Spinal cord (tissue), 10 donors: ENCODE measurements at places on chromosomes 5 and 9. TPM values are rescaled to one million over a fixed set of nuclear protein-coding genes. Genes with fewer than 3 reads are reported as not detected.

DNA sequence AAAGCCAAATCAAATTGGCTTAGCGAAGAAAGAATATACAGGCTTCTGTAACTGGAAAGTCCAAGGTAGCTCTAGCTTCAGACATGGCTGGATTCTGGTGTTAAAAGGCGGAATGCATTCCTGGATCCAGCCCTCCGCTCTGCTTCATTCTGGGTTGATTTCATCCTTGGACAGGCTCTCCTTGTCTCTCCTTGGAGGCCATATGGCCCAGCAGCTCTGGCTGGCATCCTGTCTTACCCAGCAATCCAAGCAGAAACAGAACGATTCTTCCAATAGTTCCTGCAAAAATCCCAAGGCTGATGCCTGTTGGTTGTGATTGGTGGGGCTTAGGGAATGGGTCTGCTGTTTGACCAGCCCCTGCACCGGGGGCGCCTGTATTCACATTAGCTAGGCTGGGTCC, 37.0 kb upstream of the SAP30L start:
- DNase-seq, result no peak
- no peak overlapping the region for H3K27ac ChIP-seq
- no peaks in the 10 kb centered on the region for H3K27me3 ChIP-seq

DNA sequence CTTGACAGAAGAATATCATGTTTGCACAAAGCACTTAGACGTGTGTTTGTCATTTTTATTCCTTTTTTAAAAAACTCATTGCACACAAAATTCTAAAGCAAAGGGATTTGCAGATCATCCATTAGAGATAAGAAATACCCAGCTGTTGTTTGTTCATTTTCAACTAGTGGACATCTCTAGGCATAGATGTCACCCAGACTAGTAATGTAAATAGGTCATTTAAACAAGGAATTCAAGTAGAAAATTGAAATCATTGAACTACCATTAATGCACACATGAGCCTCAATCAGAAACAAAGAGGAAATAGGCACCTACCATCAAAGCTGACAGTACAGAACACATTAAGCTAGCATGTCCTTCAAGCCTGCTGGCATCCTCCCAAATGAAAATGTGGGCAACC, 107.3 kb downstream of the OR2K2 start:
- no peaks in the 10 kb centered on the region for H3K27me3 ChIP-seq
- no peaks in the 10 kb centered on the region for H3K36me3 ChIP-seq
- H3K27ac ChIP-seq, result no peak overlapping the region
- H3K4me3 ChIP-seq, result no peak overlapping the region
- no peaks in the 10 kb centered on the region for H3K4me1 ChIP-seq
- no peak for DNase-seq

GRCh38 chr9:69731348-69731747, 28.5 kb downstream of the PTAR1 start:
- no peak for DNase-seq
- no peaks in the 10 kb centered on the region for H3K27me3 ChIP-seq
- no peaks in the 10 kb centered on the region for H3K4me1 ChIP-seq
- no peak overlapping the region for H3K4me3 ChIP-seq
- H3K27ac ChIP-seq, result no peak overlapping the region

The MRPL36 gene
- 55.6 TPM for total RNA-seq

DNA sequence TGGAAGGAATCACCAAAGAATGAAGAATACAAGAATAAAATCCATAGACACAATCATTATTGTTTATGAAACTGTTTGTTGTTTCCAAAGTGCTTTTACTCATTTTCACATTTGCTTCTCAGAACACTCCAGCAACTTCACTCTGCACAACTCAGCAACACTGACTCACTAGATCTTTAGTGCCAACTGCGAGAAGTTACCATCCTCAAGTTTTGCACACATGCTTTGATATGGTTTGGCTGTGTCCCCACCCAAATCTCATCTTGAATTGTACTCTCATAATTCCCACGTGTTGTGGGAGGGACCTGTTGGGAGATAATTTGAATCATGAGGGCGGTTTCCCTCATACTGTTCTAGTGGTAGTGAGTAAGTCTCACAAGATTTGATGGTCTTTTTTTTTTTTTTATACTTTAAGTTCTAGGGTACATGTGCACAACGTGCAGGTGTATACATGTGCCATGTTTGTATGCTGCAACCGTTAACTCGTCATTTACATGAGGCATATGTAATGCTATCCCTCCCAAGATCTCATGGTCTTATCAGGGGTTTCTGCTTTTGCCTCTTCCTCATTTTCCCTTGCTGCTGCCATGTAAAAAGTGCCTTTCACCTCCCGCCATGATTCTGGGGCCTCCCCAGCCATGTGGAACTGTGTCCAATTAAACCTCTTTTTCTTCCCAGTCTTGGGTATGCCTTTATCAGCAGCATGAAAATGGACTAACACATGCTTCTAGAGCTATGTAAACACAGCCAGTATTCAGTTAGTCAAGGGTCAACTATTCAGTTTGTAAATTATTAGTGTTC, 36.9 kb downstream of the CLINT1 start:
- H3K4me3 ChIP-seq, result no peak overlapping the region
- no peak for DNase-seq
- H3K27ac ChIP-seq, result no peak overlapping the region
- no peaks in the 10 kb centered on the region for H3K27me3 ChIP-seq
- no peaks in the 10 kb centered on the region for H3K36me3 ChIP-seq
- no peaks in the 10 kb centered on the region for H3K4me1 ChIP-seq

DNA sequence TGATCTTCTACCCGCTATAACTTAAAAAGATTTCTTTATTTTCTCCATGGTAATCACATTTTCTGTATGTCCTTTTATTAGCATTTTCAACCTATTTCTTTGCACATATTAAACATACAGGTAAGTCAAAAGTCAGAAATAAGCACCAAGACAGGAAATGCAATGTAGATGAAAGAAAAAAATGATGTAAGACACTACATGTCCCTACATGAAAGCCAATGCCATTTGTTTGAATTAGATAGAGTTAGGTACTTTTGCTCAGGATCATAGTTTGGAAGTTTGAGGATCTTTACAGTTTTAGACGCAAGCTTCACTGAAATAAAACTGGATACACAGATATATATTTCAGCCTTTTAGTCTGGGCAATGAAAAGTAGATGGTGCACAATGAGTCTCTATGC, 453.1 kb upstream of the MEF2C start:
- no peaks in the 10 kb centered on the region for H3K4me1 ChIP-seq
- H3K36me3 ChIP-seq, result no peaks in the 10 kb centered on the region
- H3K4me3 ChIP-seq, result no peak overlapping the region
- H3K27me3 ChIP-seq, result no peaks in the 10 kb centered on the region

- H3K4me3 ChIP-seq, result peak overlapping the region; percentile 9
- peak; percentile 45 for DNase-seq
- H3K27me3 ChIP-seq, result no peaks in the 10 kb centered on the region
- no peaks in the 10 kb centered on the region for H3K36me3 ChIP-seq
Measured at GRCh38 chr5:179166886-179167841, 107.0 kb downstream of the ZNF354C start.

The PDE6A gene
- 0.44 TPM for total RNA-seq

The LVRN gene
- total RNA-seq, result 0.61 TPM

The APBB3 gene
- 34.6 TPM for total RNA-seq

The PCDHA10 gene
- 2.6 TPM for total RNA-seq

DNA sequence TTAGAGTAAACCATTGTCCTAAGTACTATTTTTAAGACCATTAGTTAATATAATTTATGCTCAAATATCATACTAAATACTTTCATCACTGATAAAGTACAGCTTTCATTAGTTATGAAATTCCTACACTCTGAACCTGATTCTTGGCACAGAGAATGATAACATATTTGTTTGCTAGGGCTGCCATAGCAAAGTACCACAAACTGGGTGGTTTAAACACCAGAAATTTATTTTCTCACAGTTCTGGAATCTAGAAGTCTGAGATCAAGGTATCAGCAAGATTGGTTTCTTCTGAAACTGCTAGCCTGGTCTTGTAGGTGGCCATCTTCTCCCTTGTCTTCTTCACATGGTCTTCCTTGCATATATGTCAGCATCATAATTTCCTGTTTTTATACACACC, 608.4 kb downstream of the TLE1 start:
- no peak overlapping the region for H3K27ac ChIP-seq
- no peak for DNase-seq
- no peaks in the 10 kb centered on the region for H3K36me3 ChIP-seq
- H3K4me1 ChIP-seq, result no peaks in the 10 kb centered on the region
- H3K27me3 ChIP-seq, result no peaks in the 10 kb centered on the region
- H3K4me3 ChIP-seq, result no peak overlapping the region

- no peak for DNase-seq
- H3K27me3 ChIP-seq, result no peaks in the 10 kb centered on the region
- H3K4me1 ChIP-seq, result no peaks in the 10 kb centered on the region
- no peaks in the 10 kb centered on the region for H3K36me3 ChIP-seq
- no peak overlapping the region for H3K4me3 ChIP-seq
Measured at GRCh38 chr5:85320495-85320894, 935.8 kb upstream of the EDIL3 start.

DNA sequence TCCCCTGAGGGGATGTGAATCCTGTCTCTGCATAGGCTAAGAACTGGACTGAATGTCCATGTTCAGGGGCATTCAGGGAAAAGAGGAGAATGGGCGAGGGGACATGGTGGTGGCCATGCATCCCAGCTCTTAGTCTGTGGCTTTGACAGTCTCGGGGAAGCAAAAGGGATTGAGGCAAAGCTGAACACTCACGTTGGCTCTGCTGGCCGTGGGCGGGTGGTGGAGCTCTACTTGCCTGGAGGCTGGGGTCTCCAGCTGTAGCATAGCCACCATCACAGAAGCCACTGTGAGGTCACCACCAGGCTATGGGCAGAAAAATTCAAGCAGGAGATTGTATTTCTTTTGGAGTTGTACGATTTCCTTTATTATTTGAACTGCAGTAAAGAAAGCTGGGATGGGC, 4.1 kb downstream of the GARIN3 start:
- no peaks in the 10 kb centered on the region for H3K36me3 ChIP-seq
- DNase-seq, result no peak
- no peaks in the 10 kb centered on the region for H3K27me3 ChIP-seq
- no peak overlapping the region for H3K27ac ChIP-seq
- no peaks in the 10 kb centered on the region for H3K4me1 ChIP-seq

DNA sequence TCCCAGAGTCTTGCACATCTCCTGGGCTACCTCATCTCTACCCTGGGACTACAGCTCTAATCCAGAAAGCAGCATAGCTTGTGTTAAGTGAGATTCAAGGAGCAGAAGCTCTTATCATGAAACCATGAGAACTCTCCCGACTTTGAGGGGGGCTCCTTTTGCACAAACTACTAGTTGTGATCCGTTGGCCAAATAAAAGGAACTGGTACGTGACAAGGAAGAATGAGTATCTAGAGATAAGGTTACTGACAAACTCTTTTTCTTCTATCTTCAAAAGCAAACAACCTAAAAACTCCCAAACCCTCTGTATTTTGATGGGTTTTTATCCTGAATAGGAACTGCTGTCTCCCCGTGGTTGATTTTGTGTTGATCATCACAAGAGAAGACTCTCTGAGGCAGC, 168.5 kb downstream of the SLC24A2 start:
- no peaks in the 10 kb centered on the region for H3K36me3 ChIP-seq
- H3K4me3 ChIP-seq, result no peak overlapping the region
- H3K27me3 ChIP-seq, result no peaks in the 10 kb centered on the region
- no peak overlapping the region for H3K27ac ChIP-seq

- no peak overlapping the region for H3K4me3 ChIP-seq
- DNase-seq, result no peak
- peaks cover 34% of the 10 kb centered on the region for H3K36me3 ChIP-seq
- no peaks in the 10 kb centered on the region for H3K27me3 ChIP-seq
- no peak overlapping the region for H3K27ac ChIP-seq
Measured at GRCh38 chr5:14476786-14477435, 104.7 kb upstream of the OTULINL start.

- DNase-seq, result no peak
- no peak overlapping the region for H3K4me3 ChIP-seq
- H3K27ac ChIP-seq, result no peak overlapping the region
- H3K4me1 ChIP-seq, result no peaks in the 10 kb centered on the region
Measured at GRCh38 chr5:36647046-36647445, 40.6 kb downstream of the SLC1A3 start.

The RRAGA gene
- 48.7 TPM for total RNA-seq

The FOXE1 gene
- not detected for total RNA-seq

The PARP8 gene
- total RNA-seq, result 20.3 TPM

DNA sequence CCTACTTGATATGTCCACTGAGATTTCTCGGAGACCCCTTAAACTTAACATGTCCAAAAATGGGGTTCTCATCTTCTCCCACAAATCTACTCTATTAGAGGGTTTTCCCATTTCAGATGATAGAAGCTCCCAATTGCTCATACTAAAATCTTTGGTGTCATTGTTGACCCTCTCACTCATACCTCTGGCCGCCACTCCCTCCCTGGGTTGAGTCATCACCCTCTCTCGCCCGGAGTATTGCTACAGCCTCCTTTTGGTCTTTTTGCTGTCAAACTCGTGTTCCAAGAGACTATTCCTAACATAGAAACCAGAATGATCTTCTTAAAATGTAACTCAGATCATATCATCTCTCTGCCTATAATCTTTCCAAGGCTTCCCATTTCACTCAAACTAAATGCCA, 91.0 kb upstream of the GNAQ start:
- DNase-seq, result no peak
- H3K4me3 ChIP-seq, result no peak overlapping the region
- H3K27ac ChIP-seq, result no peak overlapping the region
- H3K27me3 ChIP-seq, result no peaks in the 10 kb centered on the region
- peaks cover 5% of the 10 kb centered on the region for H3K4me1 ChIP-seq
- H3K36me3 ChIP-seq, result no peaks in the 10 kb centered on the region

DNA sequence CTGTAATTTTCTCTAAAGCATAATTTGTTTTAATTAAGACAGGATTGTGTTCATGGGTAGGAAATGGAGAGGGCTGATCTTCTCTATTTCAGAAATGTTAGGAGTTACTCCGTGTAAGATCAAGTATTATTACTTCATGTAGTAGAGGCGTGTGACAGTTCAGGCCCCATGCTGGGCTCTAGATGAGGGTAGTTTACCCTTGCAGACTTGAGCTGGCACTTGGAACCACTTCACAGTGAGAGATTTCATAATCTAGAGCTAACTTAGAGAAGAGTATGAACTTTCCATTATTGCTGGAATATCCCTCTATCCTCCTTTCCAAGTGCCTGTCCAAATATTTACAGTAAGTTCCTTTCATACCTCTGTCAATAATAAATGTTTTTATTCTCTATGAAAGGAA, 195.1 kb downstream of the PCSK5 start:
- H3K27me3 ChIP-seq, result no peaks in the 10 kb centered on the region
- H3K36me3 ChIP-seq, result no peaks in the 10 kb centered on the region
- no peaks in the 10 kb centered on the region for H3K4me1 ChIP-seq
- H3K27ac ChIP-seq, result no peak overlapping the region
- H3K4me3 ChIP-seq, result no peak overlapping the region
